Thoracic aorta (tissue), 2 donors: ENCODE measurements at places on chromosomes 7 and 10.

DNA sequence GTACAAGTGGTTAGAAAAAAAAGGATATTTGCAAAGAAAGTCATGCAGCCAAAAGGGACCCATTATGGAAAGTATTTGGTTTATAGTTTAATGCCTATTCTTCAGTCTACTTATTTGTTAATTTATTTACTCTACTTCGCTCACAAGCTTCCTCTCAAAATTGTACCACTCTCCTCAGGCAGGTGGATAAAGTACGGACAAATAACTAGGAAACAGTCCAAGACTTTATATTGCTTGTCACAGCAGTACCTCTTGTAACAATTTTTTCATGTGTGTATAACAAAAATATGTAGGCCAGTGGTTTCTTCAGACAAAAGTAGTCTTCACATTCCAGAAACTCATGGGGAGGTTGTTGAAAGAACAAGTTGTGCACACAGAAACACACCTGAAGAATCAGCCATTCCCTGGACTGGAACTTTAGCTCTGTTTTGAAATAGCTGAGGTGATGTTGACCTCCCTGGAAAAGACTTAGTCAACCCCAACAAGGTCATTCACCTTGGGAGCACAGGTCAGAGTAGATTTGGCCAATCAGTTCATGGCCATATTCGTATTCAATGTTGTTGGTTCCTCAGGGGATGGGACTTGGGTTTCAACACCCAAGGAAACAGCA, 73.4 kb downstream of the TES start:
- no peaks in the 10 kb centered on the region for H3K36me3 ChIP-seq
- no peaks in the 10 kb centered on the region for H3K27me3 ChIP-seq
- no peak overlapping the region for H3K27ac ChIP-seq
- no peak for DNase-seq
- peaks cover 5% of the 10 kb centered on the region for H3K4me1 ChIP-seq

GRCh38 chr7:108296911-108297310, 159.3 kb downstream of the NRCAM start:
- H3K27me3 ChIP-seq = no peaks in the 10 kb centered on the region
- H3K4me3 ChIP-seq = no peak overlapping the region
- peaks cover 8% of the 10 kb centered on the region for H3K4me1 ChIP-seq
- DNase-seq = no peak
- H3K36me3 ChIP-seq = no peaks in the 10 kb centered on the region
- no peak overlapping the region for H3K27ac ChIP-seq

GRCh38 chr10:103884681-103885139, 29.3 kb upstream of the SH3PXD2A start:
- no peaks in the 10 kb centered on the region for H3K27me3 ChIP-seq
- H3K4me3 ChIP-seq = no peak overlapping the region
- H3K4me1 ChIP-seq = peaks cover 7% of the 10 kb centered on the region
- H3K36me3 ChIP-seq = peaks cover 26% of the 10 kb centered on the region
- DNase-seq = no peak

DNA sequence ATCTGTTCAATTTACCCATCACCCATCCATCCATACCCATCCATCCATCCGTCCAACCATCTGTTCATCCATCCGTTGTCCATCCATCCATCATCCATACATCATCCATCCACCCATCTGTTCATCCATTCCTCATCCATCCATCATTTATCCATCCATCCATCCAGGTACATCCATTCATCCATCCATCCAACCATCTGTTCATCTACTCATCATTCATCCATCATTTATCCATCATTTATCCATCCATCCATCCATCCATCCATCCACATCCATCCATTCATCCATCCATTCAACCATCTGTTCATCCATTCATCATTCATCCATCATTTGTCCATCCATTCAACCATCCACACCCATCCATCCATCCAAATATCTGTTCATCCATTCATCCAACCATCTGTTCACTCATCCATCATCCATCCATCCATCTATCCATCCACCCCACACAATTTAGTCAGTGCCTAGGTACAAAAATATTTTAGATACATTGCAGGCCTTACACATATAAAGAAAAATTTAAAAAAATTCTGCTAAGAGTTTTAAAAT, 119.1 kb downstream of the PRKCQ start:
- no peaks in the 10 kb centered on the region for H3K4me1 ChIP-seq
- H3K4me3 ChIP-seq = no peak overlapping the region
- no peak for DNase-seq

DNA sequence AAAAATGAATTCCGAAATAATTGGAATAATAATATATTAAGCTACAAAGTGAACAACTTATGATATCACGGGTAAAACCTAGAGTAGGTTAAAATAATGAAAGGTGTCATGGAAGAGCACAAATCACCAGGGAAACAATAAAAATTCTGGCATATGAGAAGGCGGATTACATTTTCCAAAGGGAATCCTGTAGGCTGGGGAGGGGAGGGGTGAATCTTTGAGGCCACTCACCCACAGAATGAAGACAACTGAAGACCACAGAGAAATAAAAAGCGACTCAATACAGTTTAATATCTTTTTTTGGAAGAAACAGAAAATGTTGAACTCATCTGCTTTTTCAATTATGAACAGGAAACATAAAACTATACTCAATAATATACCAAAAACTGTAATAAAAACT, 129.4 kb upstream of the HPS1 start:
- no peak overlapping the region for H3K4me3 ChIP-seq
- no peak overlapping the region for H3K27ac ChIP-seq
- DNase-seq = no peak
- H3K27me3 ChIP-seq = no peaks in the 10 kb centered on the region
- no peaks in the 10 kb centered on the region for H3K4me1 ChIP-seq

DNA sequence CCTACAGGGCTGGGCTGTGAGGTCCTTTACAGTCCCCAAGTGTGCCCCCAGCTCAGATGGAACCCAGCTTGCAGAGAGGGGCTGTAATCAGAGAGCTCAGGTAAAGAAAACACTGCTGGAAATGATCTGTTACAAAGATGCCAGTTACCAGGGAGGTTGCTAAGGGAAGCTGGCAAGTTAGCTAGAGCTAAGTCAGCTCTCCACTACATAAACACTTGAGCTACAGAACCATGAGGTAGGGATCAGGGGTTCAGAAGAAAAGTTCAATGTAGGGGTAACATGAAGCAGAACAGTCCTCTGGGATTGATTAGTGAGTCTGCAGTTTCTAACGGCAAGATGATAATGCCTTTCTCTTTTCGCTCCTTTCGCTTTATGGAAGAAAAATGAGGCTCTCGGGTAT, 53.1 kb upstream of the TM9SF3 start:
- no peaks in the 10 kb centered on the region for H3K4me1 ChIP-seq
- no peaks in the 10 kb centered on the region for H3K36me3 ChIP-seq
- H3K27me3 ChIP-seq = no peaks in the 10 kb centered on the region
- no peak overlapping the region for H3K4me3 ChIP-seq

DNA sequence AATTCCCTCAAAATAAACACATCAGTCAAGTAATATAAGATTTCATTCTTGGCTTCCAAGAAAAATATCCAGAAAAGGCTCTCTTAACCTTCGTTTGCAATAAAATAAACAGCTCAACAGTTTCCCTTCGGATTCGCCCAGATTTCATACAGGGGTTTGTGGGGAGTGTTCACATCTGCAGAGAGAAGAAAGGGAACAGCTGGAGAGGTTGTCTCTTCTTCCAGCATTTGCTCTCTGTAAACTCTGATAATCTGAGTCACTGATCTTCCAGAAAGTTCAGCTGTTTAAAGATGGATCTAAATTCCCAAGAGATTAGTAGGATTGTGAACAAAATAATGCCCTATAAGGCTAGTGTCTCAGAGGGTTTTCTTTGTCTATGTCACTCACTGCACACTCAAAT, 277.9 kb downstream of the HPSE2 start:
- H3K27ac ChIP-seq = no peak overlapping the region
- H3K36me3 ChIP-seq = no peaks in the 10 kb centered on the region
- no peak overlapping the region for H3K4me3 ChIP-seq
- peaks cover 10% of the 10 kb centered on the region for H3K4me1 ChIP-seq
- DNase-seq = no peak
- no peaks in the 10 kb centered on the region for H3K27me3 ChIP-seq

DNA sequence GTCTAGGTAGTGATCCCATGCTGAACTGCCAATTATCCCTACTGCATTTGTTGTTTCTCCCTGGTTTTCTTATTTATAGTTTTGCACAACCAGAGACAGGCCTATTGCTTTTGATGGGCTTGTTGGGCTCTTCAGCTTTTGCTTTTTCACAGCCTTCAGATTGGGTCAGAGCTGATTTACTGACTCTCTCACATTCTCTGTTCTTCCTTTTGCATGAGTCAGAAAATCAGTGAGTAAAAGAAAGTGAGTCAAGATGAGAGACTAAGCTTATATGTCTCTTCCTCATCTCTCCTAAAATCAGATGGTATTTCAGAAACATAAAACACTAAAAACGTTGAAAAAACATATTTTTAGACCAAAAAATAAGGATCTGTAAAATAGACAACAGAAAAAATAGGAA, 1135.4 kb downstream of the XPNPEP1 start:
- no peaks in the 10 kb centered on the region for H3K4me1 ChIP-seq
- H3K36me3 ChIP-seq = no peaks in the 10 kb centered on the region
- no peak overlapping the region for H3K27ac ChIP-seq
- DNase-seq = no peak
- no peaks in the 10 kb centered on the region for H3K27me3 ChIP-seq

- H3K4me1 ChIP-seq = peaks cover 15% of the 10 kb centered on the region
- peak overlapping the region; percentile 76 for H3K27ac ChIP-seq
- H3K4me3 ChIP-seq = peak overlapping the region; percentile 93
- DNase-seq = no peak
- H3K27me3 ChIP-seq = no peaks in the 10 kb centered on the region
Observed at GRCh38 chr7:42235741-42236161, 1.3 kb downstream of the GLI3 start.

GRCh38 chr7:139897422-139898090, 68.5 kb downstream of the TBXAS1 start:
- no peaks in the 10 kb centered on the region for H3K27me3 ChIP-seq
- H3K36me3 ChIP-seq = no peaks in the 10 kb centered on the region
- no peak for DNase-seq
- H3K27ac ChIP-seq = no peak overlapping the region

- no peak overlapping the region for H3K4me3 ChIP-seq
- DNase-seq = no peak
Observed at GRCh38 chr10:124175701-124176348, 82.4 kb upstream of the CHST15 start.

DNA sequence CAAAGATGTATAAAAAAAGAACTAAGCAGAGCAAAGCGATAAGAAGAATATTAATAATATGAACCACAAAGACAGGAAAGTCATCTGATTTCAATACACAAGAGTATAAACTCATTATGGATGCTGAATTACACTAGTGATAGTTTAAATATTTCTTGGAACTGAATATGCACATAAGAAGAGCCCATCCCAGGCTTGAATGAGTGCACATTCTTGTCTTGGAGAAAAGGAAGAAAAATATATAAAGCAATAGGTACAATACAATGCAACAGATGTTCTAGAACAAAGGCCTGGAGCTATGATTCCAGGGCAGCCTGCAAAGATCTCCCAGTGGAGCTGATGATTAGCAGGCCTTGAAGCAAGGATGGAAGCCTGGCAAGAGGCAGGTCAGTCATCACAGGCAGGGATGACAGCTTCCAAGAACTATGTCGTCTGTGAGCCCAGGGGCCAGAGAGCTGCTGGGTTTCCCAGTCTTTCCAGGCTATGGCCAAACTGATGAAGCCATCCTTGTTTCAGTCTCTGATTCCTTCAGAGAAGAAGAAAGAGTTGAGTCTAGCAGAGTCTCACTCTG, 277.6 kb downstream of the KCNMA1 start:
- no peaks in the 10 kb centered on the region for H3K36me3 ChIP-seq
- no peaks in the 10 kb centered on the region for H3K27me3 ChIP-seq
- no peak overlapping the region for H3K4me3 ChIP-seq
- peak overlapping the region; percentile 3 for H3K27ac ChIP-seq
- H3K4me1 ChIP-seq = no peaks in the 10 kb centered on the region
- no peak for DNase-seq
